ENCODE measurements at places on chromosomes 13 and 19.

DNA sequence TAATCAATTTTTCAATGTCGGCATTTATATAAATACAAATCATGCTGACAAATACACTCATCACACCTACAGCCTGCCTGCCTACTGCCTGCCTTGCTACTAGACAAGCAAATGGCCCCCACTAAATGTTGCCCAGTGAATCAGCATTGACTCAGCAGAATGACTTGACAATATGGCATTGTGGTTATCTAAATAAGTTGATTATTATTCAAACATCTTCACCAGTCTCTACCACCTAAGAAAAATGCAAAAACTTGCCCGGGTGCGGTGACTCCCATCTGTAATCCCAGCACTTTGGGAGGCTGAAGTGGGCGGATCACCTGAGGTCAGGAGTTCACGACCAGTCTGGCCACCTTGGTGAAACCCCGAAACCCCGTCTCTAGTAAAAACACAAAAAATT, 296.1 kb downstream of the PCDH9 start:
- no peak for DNase-seq

- no peak for DNase-seq
Observed at GRCh38 chr13:35191883-35192282, 249.8 kb downstream of the NBEA start.

DNA sequence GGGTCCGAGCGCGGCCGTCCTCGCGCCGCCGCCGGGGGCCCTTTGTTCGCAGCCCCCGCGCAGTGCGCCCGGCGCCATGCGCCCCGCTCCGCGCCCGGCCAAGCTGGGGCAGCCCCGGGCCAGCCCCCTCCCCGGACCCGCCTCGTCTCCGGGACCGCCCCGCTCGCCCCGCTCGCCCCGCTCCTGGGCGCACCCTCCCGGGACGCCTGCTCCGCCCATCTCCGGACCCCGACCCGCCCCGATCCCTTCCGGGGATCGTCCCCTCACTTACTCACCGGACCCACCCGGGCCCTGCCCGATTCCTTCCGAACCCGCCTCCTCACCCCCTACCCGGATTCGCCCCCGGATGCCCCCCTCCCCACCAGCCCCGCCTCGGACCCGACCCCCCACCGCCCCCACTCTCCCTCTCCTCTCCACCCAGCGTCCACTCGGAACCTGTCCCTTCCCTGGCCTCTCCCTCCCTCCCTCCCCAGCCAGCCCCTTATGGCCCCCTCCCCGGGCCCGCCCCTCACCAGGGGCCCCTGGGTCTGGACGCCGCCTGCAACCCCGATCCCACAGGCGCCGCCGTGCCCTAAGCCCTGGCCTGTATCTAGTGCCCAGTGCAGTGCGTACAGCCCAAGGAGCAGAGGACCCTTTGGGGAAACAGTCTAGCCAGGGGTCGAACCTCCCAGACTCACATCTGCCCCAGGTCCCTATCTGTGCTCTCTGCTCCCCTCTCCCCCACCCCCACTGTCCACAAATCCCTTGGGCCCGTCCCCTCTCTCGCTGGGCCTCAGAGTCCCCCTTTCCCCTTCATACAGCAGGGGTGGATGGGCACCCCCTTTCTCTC, at the start of gene CPAMD8:
CPAMD8 (minus strand) TSS at position 105 of the 829 bp plus-strand sequence. CDS start 168 bp downstream, outside the sequence.
- peak; percentile 53 for DNase-seq

DNA sequence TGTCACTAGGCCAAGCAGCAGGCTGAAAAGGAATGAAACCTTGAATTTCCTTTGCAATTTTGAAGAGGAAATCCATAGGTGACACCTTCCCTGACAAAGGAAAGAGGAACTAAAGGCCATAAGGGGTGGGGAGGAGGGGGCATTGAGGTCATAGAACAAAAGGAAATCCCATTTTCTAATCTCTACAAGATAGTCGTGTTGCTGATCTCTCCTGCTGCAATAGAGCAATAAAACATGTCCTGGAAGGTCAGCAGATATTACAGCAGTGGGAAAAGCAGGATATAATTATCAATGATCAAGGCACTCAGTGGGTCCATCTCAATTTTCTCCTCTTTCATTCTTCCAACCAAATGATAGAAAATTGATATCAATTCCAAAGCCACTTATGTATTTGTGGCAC, 20.3 kb upstream of the RAP2A start:
- no peak for DNase-seq

DNA sequence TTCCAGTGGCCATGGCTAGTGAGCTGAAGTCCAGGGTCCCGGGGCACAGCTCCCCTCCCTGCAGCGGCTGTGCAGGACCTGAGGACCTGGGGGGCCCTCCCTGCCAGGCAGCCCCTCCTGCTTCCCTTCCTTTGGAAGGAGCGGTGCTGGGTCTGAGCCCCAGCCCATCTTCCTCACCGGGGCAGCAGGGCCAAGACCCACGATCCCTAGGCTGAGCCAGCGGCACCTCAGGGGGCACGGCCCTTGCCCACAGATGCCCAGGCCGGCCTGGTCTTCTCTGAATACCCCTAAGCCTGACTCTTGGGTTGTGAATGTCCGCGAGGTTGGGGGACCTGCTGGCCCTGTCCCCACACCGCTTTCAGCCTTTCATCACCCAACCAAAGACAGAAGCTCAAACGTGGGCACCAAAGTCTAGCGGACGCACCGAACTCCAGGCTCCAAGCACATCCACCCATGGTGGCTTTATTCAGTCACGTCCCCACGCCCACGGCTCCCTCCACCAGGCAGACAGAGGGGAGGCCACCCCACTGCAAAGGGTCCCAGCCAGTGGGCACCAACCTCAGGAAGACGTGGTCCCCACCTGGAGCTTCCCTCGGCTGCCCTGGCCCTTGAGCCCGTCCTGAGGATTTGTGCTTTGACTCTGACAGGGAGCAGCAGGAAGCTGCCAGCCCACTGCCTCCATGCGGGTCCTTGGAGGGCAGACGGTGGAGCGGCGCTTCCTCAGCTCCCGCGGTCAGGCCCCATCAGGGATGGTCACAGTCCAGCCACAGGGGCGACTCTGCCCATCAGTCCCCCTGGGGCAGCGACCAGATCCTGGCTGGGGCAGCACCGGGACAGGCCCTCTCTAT, 8.3 kb upstream of the MEX3D start:
- no peak for DNase-seq

GRCh38 chr19:48405850-48406249, 12.4 kb downstream of the GRIN2D start:
- no peak for DNase-seq

GRCh38 chr13:85675151-85675907, 123.9 kb downstream of the SLITRK6 start:
- DNase-seq, result no peak

DNA sequence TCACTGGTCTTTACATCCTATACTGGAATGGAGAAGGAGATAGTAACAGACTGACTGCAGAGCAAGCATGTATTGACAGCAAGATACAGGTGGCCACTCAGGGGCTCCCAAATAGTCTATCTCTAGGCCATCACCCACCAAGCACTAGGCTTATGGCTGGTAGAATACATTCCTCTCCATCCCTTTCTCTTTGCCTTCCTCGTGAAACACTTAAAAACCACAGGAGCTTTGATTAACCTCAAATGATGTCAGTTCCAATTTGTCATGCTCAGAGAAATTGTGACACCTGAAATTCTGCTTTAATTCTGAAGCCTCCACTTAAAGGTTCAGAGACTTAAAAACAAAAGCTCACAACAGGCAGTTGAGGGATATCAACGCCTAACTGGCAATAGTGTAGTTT, 17.2 kb downstream of the ENOX1 start:
- no peak for DNase-seq

DNA sequence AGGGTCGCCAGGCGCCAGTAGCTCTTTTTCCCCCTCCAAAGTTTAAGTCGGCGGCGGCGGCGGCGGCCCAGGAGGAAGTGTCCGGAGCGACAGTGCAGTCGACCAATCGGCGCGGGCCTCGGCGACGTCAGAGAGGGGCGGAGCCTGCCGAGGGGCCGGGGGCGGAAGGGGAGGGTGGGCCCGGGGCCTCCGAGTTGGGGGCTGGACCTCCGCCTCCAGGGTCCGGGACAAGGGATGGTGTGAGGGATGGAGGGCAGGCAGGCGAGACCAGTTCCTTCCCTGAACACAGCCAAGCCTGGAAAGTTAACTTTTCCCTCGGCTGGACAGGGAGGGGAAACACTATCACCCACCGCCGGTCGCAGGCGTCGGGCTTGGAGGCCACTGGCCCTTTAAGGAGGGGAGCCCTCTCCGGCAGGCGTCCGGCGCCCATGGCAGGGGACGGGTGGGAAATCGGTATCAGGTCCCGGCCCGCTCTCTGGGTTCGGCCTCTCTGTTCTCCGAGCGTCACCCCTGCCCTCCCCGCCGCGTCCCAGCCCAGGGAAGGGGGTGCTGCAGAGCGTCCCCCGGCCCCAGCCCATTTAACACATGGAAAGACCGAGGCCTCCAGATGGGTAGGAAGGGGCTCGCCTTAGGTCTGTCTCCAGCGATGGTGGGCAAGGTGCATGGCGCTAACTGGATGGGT, at the start of gene PRKD2:
PRKD2 (minus strand) TSS at position 81 of the 682 bp plus-strand sequence. CDS start 744 bp downstream, outside the sequence.
- peak; percentile 97 for DNase-seq
